ENCODE measurements at places on chromosomes 13 and 19.

GRCh38 chr13:107347641-107348369 is 779.9 kb upstream of the ARGLU1 start:
- no peak for DNase-seq

GRCh38 chr13:38941353-38941945 is 49.2 kb downstream of the STOML3 start:
- no peak for DNase-seq

- DNase-seq, result peak; percentile 5
These were observed 123.8 kb upstream of the IRS2 start for GRCh38 chr13:109910194-109910593.

GRCh38 chr19:13149628-13150186 is 468 bp downstream of the STX10 start:
- DNase-seq, result peak; percentile 54

DNA sequence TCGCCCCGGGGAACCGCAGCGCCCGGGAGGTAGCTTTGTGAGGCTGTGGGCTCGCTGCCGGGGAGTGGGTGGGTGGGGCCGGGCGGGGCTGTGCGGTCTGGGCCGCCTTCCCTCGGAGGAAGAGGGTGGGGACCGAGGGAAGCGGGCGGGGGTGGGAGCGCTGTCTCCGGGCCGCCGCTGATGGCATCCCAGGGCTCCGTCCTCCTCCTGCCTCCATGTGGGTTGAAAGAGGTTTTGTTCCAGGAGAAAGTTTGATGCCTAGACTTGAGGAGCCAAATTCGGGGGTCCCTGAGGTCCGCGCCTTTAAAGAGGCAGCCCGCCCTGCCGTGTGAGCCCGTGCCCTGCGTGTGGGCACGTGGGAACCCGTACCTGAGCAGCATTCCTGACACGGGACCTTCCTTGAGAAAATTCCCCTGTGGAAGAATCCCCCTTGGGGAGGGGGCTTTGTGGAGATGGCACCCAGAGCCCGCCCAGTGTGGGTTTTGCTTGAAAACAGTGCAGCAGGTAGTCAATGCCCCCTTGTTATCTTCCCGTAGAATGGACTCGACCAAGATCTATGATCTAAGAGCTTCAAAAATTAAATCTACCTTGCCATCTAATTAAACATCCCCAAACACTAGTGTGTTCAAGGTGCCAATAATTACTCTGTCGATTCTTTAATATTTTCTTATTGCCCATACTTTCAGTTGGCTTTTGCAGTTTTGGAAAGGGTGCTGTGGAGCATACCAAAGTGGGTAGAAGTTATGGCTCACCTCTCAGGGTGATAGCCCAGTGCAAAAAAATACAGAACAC is 107.8 kb downstream of the RXFP2 start:
- DNase-seq, result no peak

DNA sequence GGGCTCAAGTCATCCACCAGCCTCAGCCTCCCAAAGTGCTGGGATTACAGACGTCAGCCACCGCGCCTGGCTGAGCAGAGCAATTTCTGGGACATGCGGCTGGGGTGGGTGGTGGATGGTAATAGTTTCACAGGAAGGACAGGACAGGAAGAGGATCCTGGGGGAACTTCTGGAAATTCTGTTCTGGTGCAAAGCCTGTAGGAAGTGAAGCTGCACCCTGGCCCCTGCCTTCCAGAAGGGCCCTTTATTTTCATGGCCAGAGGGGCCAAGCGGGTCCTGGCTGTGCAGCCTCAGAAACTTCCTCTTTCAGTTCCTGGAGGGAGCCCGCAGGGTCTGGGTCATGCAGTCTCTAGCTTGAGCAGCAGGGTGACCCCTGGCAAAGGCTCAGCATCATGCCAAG is 15.7 kb downstream of the FEM1A start:
- no peak for DNase-seq

DNA sequence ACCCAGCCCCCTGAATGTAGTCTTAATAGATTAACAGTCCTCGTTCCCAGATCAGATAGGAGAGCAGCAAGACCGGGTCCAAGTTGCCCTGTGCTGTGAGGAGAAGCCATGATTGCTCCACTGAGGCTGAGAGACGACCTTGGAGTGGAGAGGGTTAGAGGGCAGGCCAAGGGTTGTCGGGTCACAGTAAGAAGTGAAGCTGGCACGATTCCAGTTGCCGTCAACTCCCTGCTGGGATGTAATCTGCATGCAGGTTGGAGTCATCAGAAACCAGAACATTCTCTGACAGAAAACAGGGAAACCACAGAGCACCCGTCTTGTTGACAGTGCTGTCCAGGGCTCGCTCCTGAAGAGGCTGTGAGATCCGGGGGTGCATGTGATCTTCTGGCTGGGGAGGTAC is 19.0 kb upstream of the ATP11A start:
- no peak for DNase-seq
